ENCODE measurements at places on chromosomes 2 and 18.

DNA sequence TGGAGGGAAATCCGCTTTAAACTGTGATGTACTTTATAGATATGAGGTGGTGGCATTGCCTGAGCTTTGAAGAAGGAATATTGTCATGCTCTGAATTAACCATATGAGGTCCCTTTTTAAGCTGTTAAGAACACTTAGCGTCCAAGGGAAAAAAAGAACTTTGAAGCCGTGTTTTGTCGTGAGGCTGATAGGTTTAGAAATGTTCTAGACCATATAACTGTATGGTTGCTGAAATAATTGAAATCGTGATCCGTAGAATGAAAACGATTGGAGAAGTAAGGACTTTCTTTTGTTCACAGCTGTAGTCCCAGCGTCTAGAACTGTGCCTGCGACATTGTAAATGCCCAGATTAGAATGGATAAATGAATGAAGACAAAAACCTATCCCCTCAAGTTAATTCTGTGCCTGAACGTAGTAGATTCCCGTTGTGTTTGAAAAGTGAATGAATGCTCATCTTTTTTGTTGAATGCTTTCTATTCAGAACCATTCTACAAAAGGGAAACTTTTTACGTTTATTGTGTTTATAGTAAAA is 1.5 kb downstream of the SMCHD1 start:
- no peak for DNase-seq

- peak; percentile 30 for DNase-seq
These were observed 937 bp upstream of the LANCL1 start for GRCh38 chr2:210477496-210477895.

DNA sequence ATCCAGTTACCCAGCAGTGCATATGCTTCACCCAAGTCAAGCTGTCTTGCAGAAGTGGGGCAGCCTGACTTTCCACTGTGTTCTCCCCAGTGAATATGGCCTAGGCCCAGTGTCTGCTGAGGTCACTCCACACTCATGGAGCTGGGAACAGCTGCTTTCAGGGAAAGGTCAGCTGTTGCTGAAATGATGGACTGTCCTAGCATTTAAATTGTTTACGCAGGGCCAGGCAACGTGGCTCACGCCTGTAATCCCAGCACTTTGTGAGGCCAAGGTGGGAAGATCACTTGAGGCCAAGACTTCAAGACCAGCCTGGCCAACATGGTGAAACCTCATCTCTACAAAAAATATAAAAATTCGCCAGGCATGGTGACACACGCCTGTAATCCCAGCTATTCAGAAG is 86.5 kb downstream of the LIPG start:
- no peak for DNase-seq

DNA sequence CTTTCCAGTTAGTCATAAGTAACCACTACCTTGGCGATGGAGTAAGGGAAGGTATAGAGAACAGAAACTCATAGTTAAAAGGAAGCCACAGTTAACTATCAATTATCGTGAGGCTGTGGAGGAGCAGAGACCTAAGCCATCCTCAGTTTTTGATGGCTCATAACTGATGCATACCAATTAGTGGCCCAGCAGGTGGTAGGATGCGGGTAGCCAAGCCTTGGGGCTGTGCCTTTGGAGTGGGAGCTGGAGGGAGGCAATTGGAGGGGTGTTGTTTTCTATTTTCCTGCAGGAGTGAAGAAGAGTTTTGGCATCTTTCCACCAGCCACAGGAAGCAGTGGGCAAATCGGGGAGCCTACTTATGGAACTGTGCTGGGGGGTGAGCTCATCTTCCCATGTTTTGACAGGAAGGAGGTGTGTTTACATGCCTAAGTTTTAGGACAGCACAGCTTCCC is 194.8 kb downstream of the TPGS2 start:
- DNase-seq = no peak

GRCh38 chr18:31835528-31836133 is 75.0 kb upstream of the SLC25A52 start:
- no peak for DNase-seq

- DNase-seq = no peak
These were observed 29.7 kb downstream of the PPIG start for GRCh38 chr2:169613876-169614275.

DNA sequence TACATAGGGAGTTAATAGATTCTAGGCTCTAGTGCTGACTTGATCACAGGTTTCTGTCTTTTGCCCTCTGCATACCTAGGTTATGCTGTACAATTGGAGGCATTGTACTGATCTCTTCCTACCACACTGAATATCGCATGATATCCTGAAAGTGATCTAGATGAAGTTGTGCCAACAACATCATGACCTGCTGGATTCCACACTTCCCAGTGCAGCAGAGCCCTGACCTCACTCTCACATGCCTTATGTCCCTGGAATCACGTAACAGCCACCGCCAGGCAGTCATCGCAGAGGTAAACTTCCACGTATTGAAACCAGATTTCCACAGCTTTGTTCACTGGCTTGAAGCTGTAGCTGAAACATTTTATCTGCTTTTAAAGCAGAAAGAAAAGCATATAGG is 214.0 kb downstream of the ANKRD30B start:
- DNase-seq = no peak
